ENCODE measurements at places on chromosomes 7 and 10.

DNA sequence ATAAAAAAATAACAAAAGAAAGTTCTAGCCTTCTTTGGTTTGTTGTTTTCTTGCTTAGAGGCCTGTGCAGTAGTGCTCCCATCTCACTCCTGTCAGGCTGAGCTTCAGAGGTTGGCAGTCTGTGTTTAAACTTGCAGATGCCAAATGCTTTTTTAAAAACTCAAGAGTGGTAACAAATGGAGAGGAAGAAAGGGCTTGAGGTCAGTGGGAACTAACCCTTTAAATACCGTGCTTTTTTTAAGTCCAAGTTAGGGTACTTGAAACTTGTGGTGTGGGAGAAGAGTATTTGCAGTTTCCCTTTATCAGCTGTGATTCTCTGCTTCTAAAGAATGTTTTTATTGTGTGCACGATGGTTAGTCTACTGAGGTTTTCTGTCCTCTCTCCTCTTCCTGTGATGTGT, 29.4 kb downstream of the ZRANB1 start:
- DNase-seq, result no peak

GRCh38 chr10:114603303-114603702, 54.8 kb downstream of the ABLIM1 start:
- no peak for DNase-seq

GRCh38 chr10:945778-946177, 14.3 kb upstream of the LARP4B start:
- DNase-seq, result no peak

- DNase-seq, result no peak
Observed at GRCh38 chr10:92644921-92645320, 44.8 kb upstream of the HHEX start.

DNA sequence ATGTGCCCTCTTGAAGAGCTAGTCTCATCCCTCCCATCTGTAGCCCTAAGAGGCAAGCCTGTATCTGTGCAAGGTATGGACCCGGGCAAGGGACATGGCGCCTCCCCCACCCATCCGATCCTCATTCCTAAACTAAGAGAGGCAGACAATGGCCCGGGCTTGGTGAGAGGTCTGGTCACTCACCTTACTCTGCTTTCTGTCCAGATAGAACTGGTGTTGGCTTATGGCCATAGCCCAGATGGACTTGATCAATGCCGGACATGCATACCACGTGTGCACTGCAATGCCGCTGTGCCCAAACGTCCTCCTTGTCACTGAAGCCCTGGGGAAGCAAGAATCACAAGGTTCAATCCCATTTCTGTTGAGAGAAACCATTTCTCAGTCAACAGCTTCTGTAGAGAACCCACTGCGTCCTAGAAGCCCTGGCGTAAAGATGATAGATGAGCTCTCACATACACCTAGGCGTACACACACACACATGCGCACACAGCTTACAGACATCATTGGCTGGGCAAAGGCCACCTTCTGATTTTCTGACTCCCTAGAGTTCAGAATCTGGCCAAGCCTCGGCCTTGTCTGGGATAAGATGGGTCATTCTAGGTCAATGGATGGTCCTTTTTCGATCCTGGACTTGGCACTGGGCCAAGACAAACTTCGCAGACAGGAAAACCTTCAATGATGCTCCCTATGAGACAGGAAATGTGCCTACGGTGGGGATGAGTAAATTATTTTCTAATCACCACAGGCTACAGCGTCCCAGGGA, 114.6 kb downstream of the PRPF18 start:
- DNase-seq, result no peak

- DNase-seq, result no peak
Observed at GRCh38 chr7:47661051-47661714, 79.3 kb upstream of the TNS3 start.
